Stimulated activated CD8-positive, alpha-beta memory T cell treated with anti-CD3 and anti-CD28 coated beads, Interleukin-4, amount 100 ng/mL, for 1 hour (primary cell): ENCODE measurements at places on chromosomes 3 and 15.

- no peak for DNase-seq
Observed at GRCh38 chr3:193938613-193939012, 197.3 kb upstream of the HES1 start.

- DNase-seq: no peak
Observed at GRCh38 chr15:94305133-94305532, 73.8 kb downstream of the MCTP2 start.

DNA sequence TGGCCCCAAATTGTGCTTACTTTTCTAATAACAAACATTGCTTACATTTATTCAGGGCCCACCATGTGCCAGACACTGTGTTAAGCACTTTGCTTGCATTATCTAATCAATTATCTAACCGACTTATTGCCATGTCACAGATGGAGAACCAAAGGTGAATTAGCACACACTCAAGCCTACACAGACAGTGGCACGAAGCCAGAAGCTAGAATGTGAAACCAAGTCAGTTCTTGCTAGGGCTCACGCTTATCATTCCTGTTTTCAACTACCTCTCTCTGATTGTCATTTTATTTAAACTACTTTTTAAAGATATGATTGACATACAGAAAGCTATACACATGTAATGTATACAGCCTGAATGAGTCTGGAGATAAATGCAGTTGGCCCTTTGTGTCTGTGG, 215.7 kb upstream of the CFAP20DC start:
- no peak for DNase-seq

- DNase-seq: peak; percentile 28
Observed at GRCh38 chr3:196537319-196537984, 22.3 kb upstream of the SMCO1 start.

DNA sequence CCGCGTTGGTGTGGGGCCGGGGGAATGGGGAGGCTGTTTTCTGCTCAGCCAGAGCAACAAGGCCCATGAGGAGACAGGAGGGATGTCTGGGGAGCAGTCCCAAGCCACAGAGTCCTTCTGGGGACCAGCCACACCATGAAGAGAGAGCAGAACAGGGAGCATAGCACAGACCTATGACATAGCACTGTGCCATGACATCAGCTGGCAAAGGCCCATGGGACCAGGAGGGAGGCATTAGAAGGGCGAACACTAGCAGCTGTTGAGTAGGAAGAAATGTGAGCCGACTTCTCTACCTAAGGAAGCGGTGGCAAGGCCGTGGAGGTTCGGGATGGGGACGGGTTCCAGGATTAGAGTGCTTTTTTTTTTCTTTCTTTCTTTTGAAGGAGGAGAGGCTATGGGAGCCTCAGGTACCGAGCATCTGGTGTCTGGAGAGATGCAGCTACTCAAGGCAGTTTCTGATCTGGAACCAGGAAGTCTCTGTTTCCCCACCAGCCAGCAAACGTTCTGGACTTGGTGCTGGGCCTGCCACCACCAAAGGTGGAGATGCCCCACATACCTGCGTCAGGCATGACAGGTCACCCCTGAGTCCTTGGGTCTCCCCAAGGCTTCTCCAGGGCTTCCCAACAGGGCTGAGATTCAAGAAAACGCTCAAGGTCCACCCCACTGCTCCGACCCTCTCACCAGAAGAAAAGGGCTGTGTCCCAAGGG, 77.3 kb upstream of the CGNL1 start:
- DNase-seq: no peak
